ENCODE measurements at places on chromosomes 2 and 18. TPM values are rescaled to one million over a fixed set of nuclear protein-coding genes. Genes with fewer than 3 reads are reported as not detected.

INO80B gene
- 6.5 TPM for total RNA-seq

BZW1 gene
- 510 TPM for total RNA-seq

SPP2 gene
- not detected for total RNA-seq

RAB6C gene
- not detected for total RNA-seq

CCDC141 gene
- 1.2 TPM for total RNA-seq

OTX1 gene
- 0.34 TPM for total RNA-seq

CNDP1 gene
- not detected for total RNA-seq

SCN2A gene
- under 0.01 TPM for total RNA-seq

OSR1 gene
- 0.17 TPM for total RNA-seq

RND3 gene
- total RNA-seq, result 53.1 TPM

CCDC85A gene
- total RNA-seq, result 21.4 TPM

BMP10 gene
- total RNA-seq, result not detected

NEDD4L gene
- 26.4 TPM for total RNA-seq

GPR39 gene
- total RNA-seq, result under 0.01 TPM

AGAP1 gene
- 10.2 TPM for total RNA-seq

ZSWIM2 gene
- total RNA-seq, result not detected

SLC5A7 gene
- total RNA-seq, result not detected

OBSL1 gene
- 38.8 TPM for total RNA-seq

ESPNL gene
- not detected for total RNA-seq

ABCB11 gene
- total RNA-seq, result under 0.01 TPM

UGT1A5 gene
- total RNA-seq, result not detected

ST6GAL2 gene
- total RNA-seq, result not detected

MLPH gene
- 1.0 TPM for total RNA-seq

SNORC gene
- total RNA-seq, result 0.84 TPM

ACP1 gene
- 96.8 TPM for total RNA-seq

TTN gene
- total RNA-seq, result 1.8 TPM

HOXD12 gene
- total RNA-seq, result not detected

SRD5A2 gene
- not detected for total RNA-seq

BUB1 gene
- total RNA-seq, result 14.5 TPM

CLEC4F gene
- total RNA-seq, result 0.34 TPM

FSHR gene
- not detected for total RNA-seq

PRSS56 gene
- total RNA-seq, result not detected

DYNAP gene
- not detected for total RNA-seq

FRZB gene
- total RNA-seq, result 0.68 TPM

SNED1 gene
- total RNA-seq, result 23.4 TPM

DNAJB2 gene
- total RNA-seq, result 24.0 TPM

SLC16A14 gene
- total RNA-seq, result 0.09 TPM

KATNAL2 gene
- 0.51 TPM for total RNA-seq

HOXD3 gene
- 19.2 TPM for total RNA-seq

CDH7 gene
- total RNA-seq, result not detected

UBXN2A gene
- total RNA-seq, result 13.1 TPM

PSMA8 gene
- not detected for total RNA-seq

LYG2 gene
- total RNA-seq, result not detected

SCN9A gene
- 0.56 TPM for total RNA-seq

FAM161A gene
- total RNA-seq, result 2.0 TPM

PLGLB2 gene
- total RNA-seq, result 0.65 TPM

GREB1L gene
- total RNA-seq, result 10.1 TPM

DCTN1 gene
- 207 TPM for total RNA-seq

CCDC74B gene
- total RNA-seq, result 2.2 TPM

RAPGEF4 gene
- 30.5 TPM for total RNA-seq

CHST9 gene
- total RNA-seq, result 0.34 TPM

ANKRD30B gene
- under 0.01 TPM for total RNA-seq

PLEKHH2 gene
- total RNA-seq, result 0.14 TPM

ACMSD gene
- 0.34 TPM for total RNA-seq

TMEM169 gene
- 0.85 TPM for total RNA-seq

CNGA3 gene
- total RNA-seq, result not detected

GAD1 gene
- total RNA-seq, result not detected
